ENCODE measurements at places on chromosomes 6 and 20. TPM values are rescaled to one million over a fixed set of nuclear protein-coding genes. Genes with fewer than 3 reads are reported as not detected.

The CFAP61 gene
- total RNA-seq: not detected

The NOTCH4 gene
- 198 TPM for total RNA-seq

The C2 gene
- total RNA-seq: 18.6 TPM

The SLC22A16 gene
- total RNA-seq: not detected

The TUBB1 gene
- not detected for total RNA-seq

The PPIL6 gene
- 0.11 TPM for total RNA-seq

The HLA-DRB5 gene
- total RNA-seq: 19.9 TPM

The LY6G5C gene
- total RNA-seq: 0.96 TPM

The ADGRB3 gene
- 4.4 TPM for total RNA-seq

The TRIM10 gene
- not detected for total RNA-seq

DNA sequence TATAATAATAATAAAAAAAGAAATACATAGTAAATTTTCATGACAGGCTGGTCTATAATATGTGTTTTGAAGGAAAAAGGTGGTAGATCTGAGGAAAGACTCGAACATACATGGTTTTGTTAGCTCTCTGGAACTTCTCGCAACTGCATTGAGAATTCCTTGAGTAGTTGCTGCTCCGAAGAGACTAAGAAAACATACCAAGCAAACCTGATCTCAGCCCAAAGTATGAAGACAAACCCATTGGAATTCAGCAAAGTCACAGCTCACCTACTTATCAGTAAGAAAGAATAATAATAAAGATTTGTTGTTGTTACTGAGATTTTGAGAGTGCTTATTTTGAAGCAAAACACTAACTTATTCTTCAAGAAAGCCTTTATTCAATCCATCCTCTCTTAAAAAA, 1107.1 kb upstream of the EYS start:
- no peak for DNase-seq

- DNase-seq: no peak
These were observed 88.2 kb upstream of the DST start for GRCh38 chr6:56730663-56731529.

- DNase-seq: no peak
These were observed 24.0 kb downstream of the MTFR2 start for GRCh38 chr6:136226027-136226673.

GRCh38 chr6:111777357-111777756, 95.9 kb downstream of the FYN start:
- DNase-seq: no peak

GRCh38 chr6:26553264-26553634, 15.1 kb downstream of the HMGN4 start:
- DNase-seq: no peak

- no peak for DNase-seq
These were observed 95.4 kb downstream of the BCAS1 start for GRCh38 chr20:53974785-53975555.

DNA sequence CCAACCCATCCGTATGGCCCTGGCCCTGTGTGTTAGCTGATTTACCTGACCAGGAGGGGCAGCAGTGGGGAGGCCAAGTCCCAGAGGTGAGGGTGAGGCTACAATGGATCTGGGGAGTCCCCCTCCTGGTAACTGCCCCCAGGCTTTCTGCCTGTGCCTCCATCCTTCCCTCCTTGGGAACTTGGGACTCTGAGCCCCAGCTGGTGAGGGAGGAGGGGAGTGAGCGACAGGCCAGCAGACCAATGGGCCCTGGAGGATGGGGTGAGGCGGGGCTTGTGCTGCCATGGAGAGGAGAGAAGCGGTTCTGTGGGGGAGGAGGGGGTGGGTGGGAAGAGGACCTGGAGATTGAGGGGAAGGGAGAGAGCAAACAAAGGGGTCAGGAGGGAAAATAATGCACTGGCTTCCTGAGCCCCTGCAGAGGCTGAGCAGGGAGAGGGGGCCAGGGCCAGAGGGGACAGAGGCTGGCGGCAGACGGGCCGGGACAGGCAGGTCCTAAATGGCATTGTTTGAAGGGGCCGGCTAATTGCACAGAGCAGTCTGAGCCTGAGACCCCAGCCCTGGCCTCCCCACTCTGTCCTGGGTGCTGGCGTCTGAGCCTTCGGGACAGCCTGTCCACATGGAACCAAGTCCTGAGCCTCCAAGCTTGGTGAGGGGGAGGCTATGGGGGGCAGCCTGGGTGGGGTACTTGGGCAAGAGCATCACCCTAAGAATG, 17.5 kb downstream of the DNMT3B start:
- DNase-seq: no peak

DNA sequence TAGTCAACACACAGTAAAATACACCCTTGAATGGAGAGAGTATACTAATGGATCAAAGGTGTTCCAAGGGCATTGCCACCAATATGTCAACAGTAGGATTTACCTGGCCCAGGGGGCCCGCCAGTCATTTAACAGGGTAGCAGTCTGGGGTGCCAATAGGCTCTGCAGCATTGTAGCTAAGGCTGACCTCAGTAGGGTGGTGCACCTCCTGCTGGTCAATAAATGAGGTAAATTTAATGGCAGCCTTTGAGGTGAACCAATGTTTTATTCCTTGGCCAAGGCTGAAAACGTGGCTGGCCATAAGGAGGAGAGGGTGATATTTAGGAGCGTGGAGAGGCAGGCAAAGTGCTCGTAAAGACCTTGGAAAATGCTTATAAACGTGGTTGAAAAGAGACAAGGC, 147.2 kb downstream of the RPS12 start:
- no peak for DNase-seq

- no peak for DNase-seq
These were observed 68.3 kb upstream of the SMIM29 start for GRCh38 chr6:34317172-34317477.

DNA sequence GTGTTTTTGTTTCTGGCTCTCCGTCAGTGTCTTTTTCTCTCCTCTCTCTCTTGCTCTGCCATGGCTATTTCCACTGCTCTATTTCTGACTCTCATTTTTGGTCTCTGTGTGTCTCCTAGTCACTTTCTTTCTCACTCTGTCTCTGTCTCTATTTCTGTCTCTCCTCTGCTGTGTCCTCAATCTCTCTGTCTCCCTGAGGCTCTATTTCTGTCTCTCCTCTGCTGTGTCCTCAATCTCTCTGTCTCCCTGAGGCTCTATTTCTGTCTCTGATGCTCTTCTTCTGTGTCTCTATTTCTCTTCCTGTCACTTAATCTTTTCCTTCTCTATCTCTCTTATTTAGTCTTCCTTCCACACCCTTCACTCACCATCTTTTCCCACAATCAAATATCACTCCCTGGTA, 8.4 kb downstream of the PRSS16 start:
- DNase-seq: no peak

DNA sequence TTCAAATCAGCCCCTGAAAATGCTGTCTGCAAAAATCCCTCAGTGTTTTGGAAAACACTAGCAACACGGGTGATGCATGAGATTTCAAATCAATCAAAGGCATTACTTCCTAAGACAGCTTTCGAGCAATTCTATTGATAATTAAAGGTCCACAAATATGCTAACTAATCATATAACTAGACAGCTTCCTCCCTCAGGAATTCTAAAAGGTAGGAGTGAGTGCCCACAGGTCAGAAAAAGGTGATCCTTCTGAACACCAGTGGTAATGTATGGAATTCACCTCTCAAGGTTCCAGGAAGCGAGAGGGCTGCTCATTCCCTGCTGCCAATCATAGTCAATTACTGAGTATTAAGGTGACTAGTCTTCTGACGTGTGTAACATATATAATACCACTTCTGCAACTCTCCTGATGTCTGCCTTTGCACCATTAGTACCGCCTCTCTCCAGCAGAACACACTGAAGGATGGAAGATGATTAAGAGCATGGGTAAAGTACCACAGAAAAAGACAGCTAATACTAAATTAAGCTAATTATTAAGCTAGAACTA, 16.4 kb downstream of the MAN1A1 start:
- no peak for DNase-seq

GRCh38 chr6:90218959-90219208, 77.8 kb downstream of the BACH2 start:
- no peak for DNase-seq

- DNase-seq: no peak
These were observed 32.7 kb upstream of the SULF2 start for GRCh38 chr20:47818016-47818415.

- DNase-seq: no peak
These were observed 4.4 kb downstream of the AMD1 start for GRCh38 chr6:110878751-110879522.

GRCh38 chr20:62625516-62625915, 16.8 kb upstream of the SLCO4A1 start:
- DNase-seq: no peak

GRCh38 chr20:31566658-31567379, 38.3 kb upstream of the ID1 start:
- DNase-seq: no peak

- DNase-seq: no peak
These were observed 14.4 kb downstream of the PPP1R3G start for GRCh38 chr6:5099537-5099936.

GRCh38 chr6:20024316-20024673, 187.1 kb downstream of the ID4 start:
- DNase-seq: no peak

GRCh38 chr6:105907301-105907700, 178.8 kb upstream of the PRDM1 start:
- no peak for DNase-seq

DNA sequence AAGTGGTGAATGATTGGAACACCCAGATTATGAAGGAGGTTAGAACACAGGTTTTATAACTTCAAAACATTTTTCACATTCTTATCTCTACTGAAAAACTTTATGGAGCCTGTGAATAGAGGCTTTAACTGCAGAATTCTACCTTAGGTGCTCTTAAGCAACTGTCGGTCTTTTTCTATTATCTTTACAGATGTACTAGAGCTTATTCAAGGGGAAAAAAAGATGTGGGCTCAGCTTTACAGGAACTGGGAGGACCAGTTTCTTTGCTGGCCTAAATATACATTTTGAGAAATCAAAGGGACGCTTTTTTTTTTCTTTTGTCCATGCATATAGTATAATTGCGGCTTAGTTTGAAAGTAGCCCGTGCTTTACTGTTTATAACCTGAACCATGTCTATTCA, 58.9 kb downstream of the UST start:
- no peak for DNase-seq

DNA sequence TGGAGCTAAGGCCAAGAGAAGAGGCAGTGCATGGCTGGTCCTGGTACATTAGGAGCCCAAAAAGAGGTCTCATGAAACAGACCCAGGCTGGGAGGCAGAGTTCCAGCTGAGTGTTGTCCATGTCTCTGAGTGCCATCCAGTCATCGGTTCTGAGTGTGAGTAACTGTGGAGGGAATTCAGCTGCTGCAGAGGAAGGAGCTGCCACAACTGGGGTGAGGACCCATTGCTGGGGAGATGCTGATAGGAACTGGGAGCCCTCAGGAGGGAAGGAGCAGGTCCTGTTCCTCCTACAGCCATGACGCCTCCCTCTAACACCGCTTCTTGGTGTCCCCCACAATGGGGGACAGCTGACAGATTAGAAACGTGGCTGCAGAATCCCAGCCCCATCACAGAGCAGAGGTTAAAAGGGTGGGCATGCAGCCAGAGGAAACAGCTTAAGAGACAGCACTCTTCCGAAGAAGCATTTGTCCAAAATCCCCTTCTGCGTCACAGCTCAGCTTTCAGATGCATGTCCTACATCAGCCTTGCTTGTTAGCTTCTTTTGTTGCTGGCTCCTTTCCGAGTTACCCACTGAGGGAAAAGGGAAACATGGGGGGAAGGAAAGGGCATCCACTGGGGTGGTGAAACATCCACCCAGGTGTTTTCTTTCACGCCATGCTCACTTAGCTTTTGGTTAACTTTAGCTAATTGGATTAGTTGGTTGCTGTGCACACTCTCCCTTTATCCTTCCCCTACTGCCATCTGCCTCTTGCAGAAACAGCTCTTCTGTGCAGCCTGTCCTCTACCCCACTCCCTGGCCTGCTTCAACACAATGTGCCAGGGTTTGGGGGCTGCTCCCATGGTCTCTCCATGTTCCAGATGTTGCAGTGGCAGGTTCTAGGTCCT, 239.2 kb downstream of the SYNDIG1 start:
- DNase-seq: no peak

GRCh38 chr6:146258206-146258605, 229.3 kb downstream of the GRM1 start:
- no peak for DNase-seq

GRCh38 chr20:40869218-40870147, 159.1 kb upstream of the TOP1 start:
- no peak for DNase-seq

DNA sequence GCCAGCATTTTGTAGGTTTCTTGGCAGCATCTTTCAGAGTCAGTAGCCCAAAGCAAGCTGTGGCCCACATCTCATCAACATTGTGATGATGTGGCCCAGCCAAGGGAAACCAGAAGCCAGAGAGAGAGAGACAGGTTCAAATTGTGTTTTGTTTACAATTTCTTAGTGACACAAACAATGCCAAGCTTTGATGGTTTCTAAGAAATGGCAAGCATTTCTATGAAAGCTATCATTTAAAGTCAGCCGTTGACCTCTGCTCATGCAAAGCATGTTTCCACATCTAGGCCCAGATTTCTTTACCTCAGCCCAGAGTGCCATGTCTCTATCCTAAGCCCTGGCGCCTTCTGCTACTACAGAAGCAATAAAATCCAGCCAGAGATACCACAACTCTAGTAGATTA, 32.9 kb downstream of the GCM1 start:
- DNase-seq: no peak

DNA sequence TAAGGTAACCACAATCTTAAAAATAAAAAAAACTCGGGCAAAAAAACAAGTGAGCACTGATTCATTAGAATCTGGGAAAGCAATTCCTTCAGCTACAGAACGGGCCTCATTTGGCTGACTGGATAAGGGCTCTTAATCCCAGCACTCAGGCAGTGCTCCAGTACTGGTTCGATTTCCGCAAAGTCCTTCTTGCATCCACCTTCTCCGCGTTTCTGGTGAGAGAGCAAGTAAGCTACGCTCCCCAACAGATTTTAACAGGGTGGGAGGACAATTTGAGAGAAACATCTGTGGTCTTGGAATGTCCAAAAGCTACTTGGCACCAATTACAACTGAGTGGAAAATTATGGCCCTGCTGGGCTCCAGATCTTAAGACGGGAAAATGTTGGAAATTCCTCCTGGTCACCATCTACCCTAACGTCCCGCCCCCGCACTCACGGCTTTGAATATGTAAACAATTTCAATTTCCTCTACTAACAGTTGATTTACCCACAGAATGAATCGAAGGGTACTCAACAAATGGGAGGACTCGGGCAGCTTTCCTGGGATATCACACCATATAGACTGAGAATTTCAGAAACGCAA, 18.1 kb upstream of the ZSCAN9 start:
- DNase-seq: no peak

GRCh38 chr20:21291026-21291425, 12.1 kb upstream of the XRN2 start:
- no peak for DNase-seq

DNA sequence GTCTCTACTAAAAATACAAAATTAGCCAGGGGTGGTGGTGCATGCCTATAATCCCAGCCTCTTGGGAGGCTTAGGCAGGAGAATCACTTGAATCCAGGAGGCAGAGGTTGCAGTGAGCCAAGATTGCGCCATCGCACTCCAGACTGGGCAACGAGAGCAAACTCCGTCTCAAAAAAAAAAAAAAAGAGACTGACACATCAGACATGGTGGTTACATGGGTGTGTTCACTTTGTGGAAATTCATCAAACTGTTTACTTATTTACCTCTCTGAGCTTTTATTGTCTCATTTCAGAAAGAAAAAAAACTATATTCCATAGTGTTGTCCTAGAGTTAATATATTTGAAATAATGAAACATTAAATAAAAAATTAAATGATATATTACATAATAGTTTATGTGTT, 64.8 kb downstream of the MBOAT1 start:
- no peak for DNase-seq
